ENCODE measurements at places on chromosomes 3 and 15. TPM values are rescaled to one million over a fixed set of nuclear protein-coding genes. Genes with fewer than 3 reads are reported as not detected.

GATM gene
- total RNA-seq: 2.7 TPM

HCN4 gene
- 0.37 TPM for total RNA-seq

SLC24A5 gene
- not detected for total RNA-seq

NR2E3 gene
- not detected for total RNA-seq

SRPRB gene
- 56.9 TPM for total RNA-seq
